Regular cardiac myocyte (primary cell): ENCODE measurements at places on chromosomes 16 and 17. TPM values are rescaled to one million over a fixed set of nuclear protein-coding genes. Genes with fewer than 3 reads are reported as not detected.

Gene KRTAP9-4
- not detected in 2 replicates for total RNA-seq

Gene ATP2A1
- under 0.01 and 0.28 TPM in 2 replicates for total RNA-seq

Gene TLCD2
- 1.7 and 2.0 TPM in 2 replicates for total RNA-seq

Gene PPP1R27
- 0.19 and 0.28 TPM in 2 replicates for total RNA-seq

Gene HOXB3
- total RNA-seq = 0.85 and 3.5 TPM in 2 replicates

Gene FOXJ1
- total RNA-seq = not detected in 2 replicates

Gene ZG16B
- 2.5 and 3.8 TPM in 2 replicates for total RNA-seq

Gene CPHXL2
- not detected in 2 replicates for total RNA-seq

Gene VMO1
- 0.38 TPM in 1 of 2 replicates, not detected in the other for total RNA-seq

Gene NEURL4
- total RNA-seq = 12.7 and 23.8 TPM in 2 replicates

Gene KRT222
- under 0.01 TPM in 1 of 2 replicates, not detected in the other for total RNA-seq

Gene KRTAP16-1
- not detected in 2 replicates for total RNA-seq

Gene SLC6A4
- total RNA-seq = 0.77 and 11.6 TPM in 2 replicates

Gene TBKBP1
- 1.2 and 9.0 TPM in 2 replicates for total RNA-seq

Gene TEKT5
- not detected in 2 replicates for total RNA-seq

Gene SAT2
- total RNA-seq = 25.5 and 30.2 TPM in 2 replicates

Gene OR3A3
- not detected in 2 replicates for total RNA-seq

Gene KRTAP4-6
- total RNA-seq = not detected in 2 replicates

Gene TNFRSF17
- not detected in 2 replicates for total RNA-seq

Gene ITGB4
- total RNA-seq = under 0.01 and 0.38 TPM in 2 replicates

Gene UMOD
- not detected in 2 replicates for total RNA-seq

Gene CES1
- total RNA-seq = under 0.01 and 0.58 TPM in 2 replicates

Gene SPNS2
- 0.96 and 1.1 TPM in 2 replicates for total RNA-seq

Gene NDRG4
- 7.0 and 7.3 TPM in 2 replicates for total RNA-seq

Gene IL21R
- total RNA-seq = 0.28 and 1.2 TPM in 2 replicates

Gene KRTAP4-5
- total RNA-seq = not detected in 2 replicates

Gene UBALD2
- 1.7 and 2.9 TPM in 2 replicates for total RNA-seq

Gene FBXW10B
- total RNA-seq = under 0.01 TPM in 2 replicates

Gene GPR142
- total RNA-seq = not detected in 2 replicates

Gene GDPD3
- 0.56 and 0.77 TPM in 2 replicates for total RNA-seq

Gene CCL8
- total RNA-seq = 0.56 TPM in 1 of 2 replicates, not detected in the other

Gene ZNF19
- 1.3 and 2.8 TPM in 2 replicates for total RNA-seq

Gene PITPNM3
- 0.28 and 0.58 TPM in 2 replicates for total RNA-seq
